Panc1 (cell line): ENCODE measurements at places on chromosomes 3 and 15. TPM values are rescaled to one million over a fixed set of nuclear protein-coding genes. Genes with fewer than 3 reads are reported as not detected.

DNA sequence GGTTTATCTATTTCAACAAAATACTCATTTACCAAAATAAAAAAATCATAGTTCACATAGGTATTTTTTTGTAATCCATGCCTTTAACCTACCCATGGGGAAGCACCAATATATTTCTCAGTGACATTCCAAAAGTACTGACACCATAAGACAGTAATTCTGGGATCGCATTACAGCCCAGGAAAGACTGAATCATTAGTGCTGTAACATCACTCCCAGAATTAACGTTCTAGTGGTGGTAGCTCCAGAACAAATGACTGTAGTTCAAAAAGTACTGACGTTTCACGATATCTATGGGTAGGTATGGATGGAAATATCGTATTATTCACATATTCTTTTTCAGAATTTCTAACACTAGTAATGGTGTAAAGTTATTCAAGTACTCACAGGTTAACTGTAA is 54.3 kb upstream of the NEK10 start:
- DNase-seq, result peak; percentile 60

GRCh38 chr15:51093839-51094605 is 684 bp downstream of the TNFAIP8L3 start:
- no peak for DNase-seq

- no peak for DNase-seq
Observed at GRCh38 chr3:113601240-113601639, 68.9 kb downstream of the SIDT1 start.

- no peak for DNase-seq
Observed at GRCh38 chr3:105746231-105746996, 122.4 kb downstream of the CBLB start.

DNA sequence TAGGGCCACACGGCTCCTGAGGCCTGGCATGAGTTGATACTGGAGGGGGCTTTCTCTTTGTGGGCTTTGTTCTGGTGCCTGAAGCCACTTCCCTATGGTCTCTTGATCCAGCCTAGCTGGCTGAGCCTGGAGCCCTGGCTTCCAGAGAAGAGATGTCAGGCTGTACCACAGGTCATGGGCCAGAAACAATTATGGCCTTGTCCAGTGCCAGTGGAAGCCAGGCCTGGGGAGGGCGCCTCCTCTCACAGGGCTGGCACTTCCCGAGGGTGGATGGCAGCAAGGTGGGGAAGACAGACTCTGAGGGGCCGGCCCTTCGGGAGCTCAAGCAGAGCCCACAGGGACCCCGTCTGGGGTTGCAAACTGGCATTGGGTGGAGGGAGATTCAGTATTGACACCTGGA is 34.9 kb upstream of the ACAD9 start:
- DNase-seq, result no peak

GRCh38 chr3:149545049-149545448 is 70.6 kb downstream of the TM4SF4 start:
- no peak for DNase-seq

DNA sequence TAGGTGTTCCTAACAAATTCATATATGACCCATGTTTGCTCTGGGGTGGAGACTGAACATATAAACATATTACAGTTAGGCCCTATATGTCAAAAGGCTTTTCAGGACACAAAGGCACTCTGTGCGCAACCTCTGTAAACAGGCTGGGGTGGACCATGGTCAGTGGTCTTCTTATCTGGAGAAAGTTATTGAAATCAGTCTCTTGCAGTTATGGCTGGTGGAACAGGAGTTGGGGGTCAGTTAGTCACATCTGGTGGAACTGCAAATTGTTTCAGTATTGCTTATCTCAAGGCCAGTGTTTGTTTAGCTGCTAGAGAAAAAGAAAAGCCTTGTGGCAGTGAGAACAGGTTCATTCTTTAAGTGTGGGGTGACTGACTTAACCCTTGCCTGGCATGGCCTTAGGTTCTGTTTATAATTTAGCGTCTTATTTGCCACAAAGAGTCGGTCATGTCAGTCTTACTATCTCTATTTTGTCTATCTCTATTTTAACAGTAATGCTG is 5.9 kb upstream of the GP9 start:
- DNase-seq, result no peak

- DNase-seq, result no peak
Observed at GRCh38 chr3:181985386-181985785, 273.7 kb downstream of the SOX2 start.

- no peak for DNase-seq
Observed at GRCh38 chr3:179513862-179514261, 48.9 kb upstream of the ACTL6A start.

DNA sequence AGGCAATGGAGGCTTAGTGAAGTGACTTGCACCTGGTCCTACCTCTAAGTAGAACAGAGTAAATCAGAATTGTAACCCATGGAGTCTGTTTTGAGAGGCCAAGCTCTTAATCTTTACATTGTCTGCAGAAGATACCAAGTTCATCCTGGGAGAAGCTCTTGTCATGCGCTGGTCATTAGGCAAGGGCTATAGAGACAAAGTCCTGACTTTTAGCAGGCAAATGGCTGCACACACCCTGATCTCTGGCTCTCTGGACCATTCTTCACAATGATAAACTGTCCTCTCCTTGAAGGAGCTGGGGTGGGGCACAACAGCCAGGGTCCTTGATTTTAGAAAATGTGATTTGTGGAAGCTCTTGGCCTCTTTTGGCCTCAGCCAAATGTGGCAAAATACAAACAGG is 65.4 kb downstream of the MCTP2 start:
- no peak for DNase-seq

DNA sequence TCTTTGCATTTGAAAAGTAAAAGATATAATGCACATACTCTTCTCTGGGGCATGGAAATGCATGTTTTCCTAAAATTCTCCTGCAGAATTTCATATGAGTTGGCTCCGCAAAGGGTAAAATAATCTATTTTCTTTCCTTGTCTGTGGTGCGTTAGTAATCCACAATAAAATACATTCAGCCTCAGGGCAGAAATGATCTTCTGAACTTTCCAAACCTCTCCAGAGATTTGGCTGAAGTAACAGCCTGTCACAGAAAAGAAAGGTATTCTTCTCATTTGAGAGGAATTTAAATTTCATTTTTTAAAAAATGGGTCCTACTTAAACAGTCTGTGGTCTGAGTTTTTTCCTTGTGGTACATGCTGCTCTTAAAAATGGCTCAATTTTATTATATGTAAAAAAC is 182.7 kb upstream of the DCBLD2 start:
- DNase-seq, result no peak

DNA sequence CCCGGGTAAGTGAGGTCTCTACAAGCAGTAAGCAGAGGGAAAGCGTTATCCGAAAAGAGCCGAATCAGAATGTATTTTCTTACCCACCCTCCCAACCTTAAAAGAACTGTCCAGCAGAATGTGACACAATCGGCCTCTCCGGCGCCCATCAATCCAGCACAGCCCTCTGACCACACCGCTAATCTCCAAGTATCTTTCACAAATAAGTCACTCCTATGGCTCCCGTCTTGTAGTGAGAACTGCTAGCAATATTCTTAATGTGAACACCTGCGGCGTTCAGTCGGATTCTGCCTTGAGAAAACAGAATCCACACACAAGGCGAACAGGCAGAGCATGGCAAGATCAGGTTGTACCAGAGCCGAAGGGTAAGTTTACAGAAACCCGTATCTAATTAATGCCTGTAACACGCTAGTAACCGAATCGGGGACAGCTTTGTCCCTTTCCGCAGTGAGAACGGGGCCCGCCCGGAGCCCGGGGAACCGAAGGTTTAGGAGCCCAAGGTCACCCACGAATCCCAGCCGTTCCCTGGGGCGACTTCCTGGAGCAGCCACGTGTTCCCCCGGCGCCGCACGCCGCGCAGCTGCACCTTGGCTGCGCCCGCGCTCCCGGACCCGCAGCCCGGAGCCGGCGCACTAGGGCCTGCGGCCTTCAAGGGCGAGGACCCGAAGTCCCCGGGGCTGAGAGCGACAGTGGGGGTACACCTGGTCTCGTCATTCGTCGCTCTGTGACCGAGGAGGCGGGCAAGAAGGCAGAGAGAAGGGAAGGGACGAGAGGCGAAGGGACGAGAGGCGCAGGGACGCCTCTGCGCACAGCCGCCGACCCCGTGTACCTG is 672 bp downstream of the TFRC start:
- no peak for DNase-seq

The ROBO1 gene
- 61.6 TPM for total RNA-seq

The ERICH6 gene
- 0.28 TPM for total RNA-seq

The UBE2Q2 gene
- 39.2 TPM for total RNA-seq

The ALPK3 gene
- 1.0 TPM for total RNA-seq

The KNL1 gene
- total RNA-seq, result 28.9 TPM

The IQCF5 gene
- total RNA-seq, result not detected
